ENCODE measurements at places on chromosomes 2 and 18.

GRCh38 chr2:174263997-174264396, 15.7 kb upstream of the OLA1 start:
- no peak for DNase-seq

DNA sequence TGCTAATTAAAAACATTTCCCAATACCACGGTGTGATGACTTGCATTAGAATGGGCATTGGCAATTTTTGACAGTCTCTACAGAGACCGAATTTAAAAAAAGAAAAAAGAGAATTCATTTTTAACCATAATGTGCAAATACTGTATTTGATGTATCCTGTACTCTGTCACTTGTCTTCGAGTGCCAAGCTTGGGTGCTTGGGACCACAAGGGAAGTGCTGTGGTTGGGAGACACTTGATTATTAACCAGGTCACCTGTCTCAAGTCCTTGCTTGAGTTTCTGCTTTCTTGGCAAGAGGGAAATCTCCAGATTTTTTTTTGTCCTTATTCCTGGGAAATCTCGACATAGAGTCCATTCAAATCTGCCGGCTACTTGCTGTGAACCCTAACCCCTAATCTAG, 209.0 kb downstream of the MC4R start:
- DNase-seq: no peak

GRCh38 chr18:58806826-58807714, 57.6 kb upstream of the ZNF532 start:
- DNase-seq: no peak

DNA sequence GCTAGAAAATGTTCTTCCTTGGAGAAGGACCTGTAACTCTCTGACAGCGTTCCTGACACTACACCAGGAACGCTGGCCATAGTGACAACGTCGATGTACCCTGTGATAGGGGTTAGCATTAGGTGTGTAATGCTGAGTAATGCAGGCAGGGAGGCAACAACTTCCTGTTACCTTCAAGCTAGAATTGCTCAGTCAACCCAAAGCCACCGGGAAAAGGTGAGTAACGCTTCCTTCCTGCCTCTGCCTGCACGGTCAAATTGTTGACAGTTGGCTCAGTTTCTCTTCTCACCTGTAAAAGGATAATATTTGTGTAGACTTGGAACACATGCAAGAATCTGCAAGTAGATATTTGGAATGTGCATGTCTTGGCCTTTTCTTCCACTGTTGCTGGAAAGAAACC, 12.7 kb downstream of the FAM110C start:
- DNase-seq: no peak

DNA sequence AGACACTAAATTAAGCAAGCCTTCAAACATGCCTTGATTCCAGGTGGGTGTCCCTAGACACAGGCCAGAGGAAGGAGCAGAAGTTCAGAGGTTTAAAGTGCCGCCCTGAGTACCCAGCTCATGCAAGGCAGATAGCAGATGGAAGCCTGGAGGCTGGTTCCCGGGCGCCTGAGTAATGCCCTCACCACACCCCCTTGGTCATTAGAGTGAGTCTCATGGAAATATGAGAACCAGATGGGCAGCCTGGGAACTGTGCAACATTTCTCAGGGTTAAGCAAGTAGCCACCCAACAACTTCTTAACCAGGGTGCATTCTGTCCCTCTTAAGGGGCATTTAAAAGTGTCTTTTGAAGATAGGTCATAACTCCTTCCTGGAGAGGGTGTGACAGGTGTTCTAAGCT, 44.1 kb downstream of the TGFA start:
- DNase-seq: peak; percentile 23

DNA sequence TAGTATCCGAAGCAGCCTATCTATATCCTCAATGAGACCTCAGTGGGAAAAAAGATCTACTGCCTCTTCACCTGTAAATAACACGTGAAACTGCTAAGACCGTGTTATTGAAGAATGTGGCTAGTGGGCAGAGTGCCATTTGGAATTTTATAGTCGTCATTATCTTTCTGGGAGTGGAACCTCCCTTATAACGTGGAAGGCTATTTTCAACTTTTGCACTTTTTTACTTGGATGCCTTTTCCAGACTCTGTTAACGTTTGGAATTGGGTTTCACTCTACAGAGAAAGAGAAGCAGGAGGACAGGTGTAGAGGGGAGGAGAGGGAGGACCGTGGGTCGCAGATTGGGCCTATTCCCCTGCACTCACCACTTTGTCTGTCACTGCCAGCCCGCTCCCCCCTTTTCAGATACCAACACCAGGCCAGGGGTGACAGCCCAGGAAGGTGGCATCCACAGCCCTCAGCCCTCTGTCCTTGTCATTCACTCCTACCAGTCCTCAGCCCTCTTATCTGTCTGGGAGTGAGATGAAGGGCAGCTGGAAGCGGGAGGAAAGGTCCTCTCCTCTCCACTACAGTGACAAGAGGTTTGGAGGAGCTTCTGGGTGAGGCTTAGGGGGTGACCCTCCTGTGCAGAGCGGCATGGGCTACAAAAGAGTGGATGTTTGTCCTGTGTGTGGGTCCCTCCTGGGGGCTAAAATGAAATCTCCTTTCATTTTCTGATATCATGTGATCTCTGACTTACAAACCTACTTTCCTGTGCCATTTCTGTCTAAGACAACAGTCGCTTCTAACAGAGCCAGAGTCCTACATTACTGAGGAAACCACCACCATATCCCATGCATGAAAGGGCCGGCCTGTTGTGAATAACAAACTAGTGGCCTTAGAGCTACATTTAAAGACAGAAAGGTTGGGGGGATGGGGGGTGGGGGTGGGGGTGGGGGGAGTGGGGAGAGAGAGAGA, 23.9 kb upstream of the CEP68 start:
- DNase-seq: no peak

- DNase-seq: no peak
Measured at GRCh38 chr18:41265047-41265446, 690.0 kb upstream of the PIK3C3 start.
